ENCODE measurements at places on chromosomes 7 and 10.

DNA sequence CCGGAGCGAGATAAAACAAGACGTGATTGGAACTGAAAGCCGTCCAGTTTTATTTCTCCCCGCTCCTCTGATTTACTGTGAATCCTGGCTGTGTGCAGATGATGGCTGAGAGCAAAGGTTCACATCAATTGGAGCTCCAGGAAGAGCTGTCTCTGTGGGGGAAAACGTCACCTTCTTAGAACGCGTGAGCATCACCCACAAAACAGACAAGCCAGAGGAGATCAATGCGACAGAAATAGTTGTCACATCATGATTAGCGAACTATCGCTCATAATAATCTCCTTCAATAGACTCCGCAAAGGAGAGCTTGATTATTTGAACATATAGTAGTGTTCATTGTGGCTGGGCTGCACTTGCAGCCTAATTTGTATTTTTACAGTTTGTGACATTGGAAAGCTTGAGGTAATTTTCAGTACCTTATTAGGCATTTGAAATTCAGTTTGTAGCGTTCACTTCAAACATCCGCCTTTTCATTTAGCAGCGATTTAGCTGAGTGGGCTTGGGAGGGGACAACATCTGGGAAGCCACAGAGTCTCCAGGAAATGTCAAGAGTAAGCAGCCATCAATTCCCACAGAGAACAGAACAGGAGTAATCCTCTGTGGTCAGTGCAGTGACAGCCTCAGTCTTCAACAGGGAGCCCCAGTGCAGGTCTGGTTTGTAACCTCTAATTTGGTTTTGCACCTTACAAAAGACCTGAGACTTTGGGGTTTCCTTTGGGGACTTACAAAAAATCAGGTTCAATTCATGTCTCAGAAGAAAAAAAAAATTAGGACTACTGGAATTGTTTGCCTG, 276.8 kb upstream of the PFKP start:
- DNase-seq = no peak

GRCh38 chr10:43448742-43449141, 11.8 kb downstream of the ZNF487 start:
- DNase-seq = no peak

GRCh38 chr10:72044417-72045041, 43.8 kb downstream of the SPOCK2 start:
- no peak for DNase-seq

GRCh38 chr7:85324145-85324799, 137.4 kb upstream of the SEMA3D start:
- DNase-seq = no peak

DNA sequence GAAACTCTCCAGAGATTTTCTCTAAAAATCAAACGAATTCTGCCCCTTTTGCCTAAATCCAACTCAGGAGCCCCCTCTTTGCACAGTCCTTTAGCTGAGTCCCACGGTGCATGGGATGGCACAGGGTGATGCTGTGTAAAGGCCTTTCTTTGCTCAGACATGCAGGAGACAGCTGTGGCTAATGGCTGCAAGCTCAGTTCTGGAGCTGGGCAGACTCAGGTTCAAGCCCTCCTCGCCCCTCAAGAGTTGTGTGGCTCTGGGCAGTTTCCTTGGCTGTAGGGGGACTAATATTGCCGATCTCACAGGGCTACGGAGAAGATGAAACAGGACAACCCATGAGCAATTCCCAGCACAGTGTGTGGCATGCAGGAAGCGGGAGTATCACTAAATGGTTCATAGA, 42.6 kb downstream of the CLEC2L start:
- no peak for DNase-seq

DNA sequence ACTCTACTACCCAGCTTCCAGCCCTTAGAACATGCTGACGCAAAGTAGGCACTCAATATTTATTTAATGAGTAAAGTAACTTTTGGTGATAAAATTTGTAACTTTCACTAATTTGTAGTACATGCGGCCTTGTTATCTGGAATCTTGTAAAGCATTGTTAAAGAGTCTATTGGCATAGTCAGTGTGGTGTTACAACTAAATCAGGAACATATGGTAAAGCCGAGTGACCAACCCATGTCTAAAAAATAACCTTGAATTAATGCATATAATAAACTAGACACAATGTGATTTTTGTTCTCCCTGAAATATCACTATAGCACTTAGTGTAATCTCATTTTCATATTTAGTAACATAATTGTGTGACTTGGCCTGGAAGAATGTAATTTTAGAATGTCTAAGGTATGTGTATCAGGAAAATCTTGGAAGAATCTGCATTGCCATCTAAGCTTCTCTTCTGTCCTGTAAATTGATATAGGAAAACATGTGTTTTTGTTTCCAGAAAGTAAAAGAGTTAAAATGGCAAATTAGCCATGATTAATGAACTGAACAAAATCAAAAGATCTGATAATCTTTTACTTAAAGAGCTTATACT, 256.7 kb upstream of the GNAI1 start:
- no peak for DNase-seq

GRCh38 chr10:13991353-13991752, 339.4 kb downstream of the FRMD4A start:
- DNase-seq = no peak

DNA sequence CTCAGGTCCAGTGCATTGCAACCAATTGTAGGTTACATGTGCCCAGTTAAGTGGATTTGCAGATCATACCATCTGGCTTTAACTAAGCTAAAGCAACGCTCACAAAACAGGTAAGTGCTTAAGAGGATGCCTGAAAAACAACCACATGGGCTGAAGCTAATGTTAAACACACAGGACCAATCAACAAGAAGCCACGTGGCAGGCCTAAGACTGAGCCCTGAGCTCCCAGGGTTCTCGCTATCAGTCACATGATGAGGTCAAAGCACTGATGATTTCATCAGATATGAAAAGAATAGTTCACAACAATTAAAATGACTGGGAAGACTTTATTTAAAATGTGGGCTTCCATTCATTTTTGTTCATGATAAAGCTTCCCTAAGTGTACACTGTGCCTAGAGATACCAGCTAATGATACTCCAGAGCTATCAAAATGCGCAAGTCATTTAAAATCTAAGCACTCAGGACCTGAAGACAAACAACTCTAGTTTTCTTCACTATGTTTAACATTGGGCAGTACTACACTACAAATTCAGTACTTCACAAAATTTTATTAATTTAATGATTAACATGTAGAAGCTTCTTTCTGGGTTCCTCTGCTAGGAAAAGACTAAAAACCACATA, 90.6 kb downstream of the PIP4K2A start:
- no peak for DNase-seq

DNA sequence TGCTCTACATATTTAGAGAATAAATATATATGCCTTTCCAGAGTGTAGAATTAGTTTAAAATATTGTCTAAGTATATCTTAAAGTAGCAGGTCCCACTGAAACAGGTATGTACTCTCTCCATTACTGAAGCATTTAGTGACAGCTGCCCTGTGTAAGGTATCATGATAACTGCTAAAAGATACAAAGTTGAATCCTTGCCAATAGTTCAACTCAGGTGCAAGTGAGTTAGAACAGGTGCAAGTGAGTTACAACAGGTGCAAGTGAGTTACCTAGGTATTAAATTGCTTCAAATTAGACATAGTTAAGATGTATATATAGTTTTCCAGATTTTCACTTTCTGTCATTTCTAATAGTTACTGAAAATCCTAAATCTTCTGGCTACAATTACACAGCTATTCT, 119.1 kb downstream of the CNOT4 start:
- DNase-seq = no peak

- DNase-seq = no peak
Observed at GRCh38 chr7:30986331-30986730, 22.6 kb downstream of the GHRHR start.

DNA sequence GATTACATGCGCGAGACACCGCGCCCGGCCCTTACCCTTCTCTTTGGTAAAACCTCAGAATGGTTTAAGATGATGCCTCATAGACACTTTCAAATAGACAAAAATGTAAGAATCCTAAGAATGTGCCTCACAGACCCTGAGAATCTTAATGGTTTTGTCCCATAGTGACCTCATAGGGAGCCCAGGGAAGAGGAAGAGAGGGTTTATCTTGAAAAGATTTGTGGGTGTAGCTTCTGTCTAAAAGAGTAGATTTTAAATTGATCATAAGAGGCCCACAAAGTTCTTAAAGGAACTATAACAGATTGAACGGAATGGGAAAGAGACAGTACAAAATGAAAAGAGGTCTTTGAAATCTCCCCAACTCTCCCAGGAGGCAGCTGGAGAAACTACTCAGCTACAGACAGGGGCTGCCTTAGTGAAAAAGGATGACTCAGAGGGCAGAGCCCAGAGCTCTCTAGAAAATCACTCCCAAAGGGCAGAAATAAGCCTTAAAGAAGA, 220.6 kb downstream of the ADRA2A start:
- no peak for DNase-seq

DNA sequence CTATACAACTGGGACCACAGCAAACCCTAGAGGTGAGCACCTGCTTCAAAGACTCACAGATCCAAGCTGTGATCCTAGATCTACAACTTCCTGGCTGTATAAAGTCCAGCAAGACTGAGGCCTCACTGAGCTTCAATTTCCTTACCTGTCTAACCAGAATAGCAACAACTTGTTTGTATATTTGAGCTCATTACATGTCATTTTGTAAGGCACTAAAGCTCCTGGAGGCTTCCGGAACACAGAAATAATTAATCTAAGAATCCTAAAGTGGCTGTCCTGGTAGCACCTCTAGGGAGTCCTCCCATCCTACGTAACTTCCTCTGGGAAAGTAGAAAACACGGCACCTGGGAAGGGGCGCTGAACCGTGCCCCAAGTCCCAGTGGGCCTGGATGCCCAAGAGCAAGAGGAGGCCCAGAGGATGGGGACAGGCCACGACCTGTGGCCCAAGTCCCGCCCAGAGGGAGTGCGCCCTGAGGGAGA, 39.4 kb downstream of the HK1 start:
- no peak for DNase-seq

GRCh38 chr7:29494350-29494749, 69.3 kb upstream of the PRR15 start:
- no peak for DNase-seq

GRCh38 chr7:138282997-138283396, 177.1 kb upstream of the TRIM24 start:
- DNase-seq = no peak

DNA sequence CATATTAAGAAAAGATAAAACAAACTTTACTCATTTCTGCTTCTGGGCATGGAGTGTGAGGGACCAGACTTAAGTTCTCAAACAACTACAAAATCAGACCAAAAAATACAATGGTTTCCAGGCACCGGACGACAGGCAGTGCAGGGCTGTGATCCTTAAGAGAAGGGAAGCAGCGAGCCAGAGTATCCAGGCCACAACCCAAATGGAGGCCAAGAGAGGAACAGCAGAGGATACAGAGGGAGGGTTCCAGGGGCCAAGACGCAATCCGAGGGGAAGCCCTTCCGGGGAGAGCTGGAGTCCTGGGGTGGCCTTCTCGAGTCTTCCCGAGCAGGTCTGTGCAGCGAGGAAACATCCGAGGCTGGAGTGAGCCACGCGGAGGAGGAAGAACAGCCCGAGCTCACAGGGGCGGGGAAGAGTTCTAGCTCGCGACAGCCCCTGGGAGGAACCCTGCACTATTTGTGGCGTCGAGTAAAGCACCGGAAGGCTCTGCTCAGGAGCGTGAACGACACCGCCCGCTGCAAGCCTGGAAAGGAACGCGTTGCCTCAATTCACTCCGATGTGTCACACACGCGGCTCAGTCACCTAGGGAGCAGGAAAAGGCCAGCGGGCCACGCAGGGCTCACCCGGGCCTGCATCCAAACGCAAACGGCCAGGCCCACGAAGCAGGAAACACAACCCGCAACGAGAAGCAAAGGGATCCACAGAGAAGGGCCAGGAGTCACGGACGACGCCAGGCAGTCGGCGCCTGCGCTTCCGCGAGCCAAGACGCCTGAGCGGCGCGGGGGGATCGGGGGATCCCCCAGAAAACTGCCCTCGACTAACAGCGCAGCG, 933 bp upstream of the RNF32 start:
- DNase-seq = no peak

GRCh38 chr7:149280151-149280550, 18.2 kb downstream of the ZNF783 start:
- DNase-seq = no peak

DNA sequence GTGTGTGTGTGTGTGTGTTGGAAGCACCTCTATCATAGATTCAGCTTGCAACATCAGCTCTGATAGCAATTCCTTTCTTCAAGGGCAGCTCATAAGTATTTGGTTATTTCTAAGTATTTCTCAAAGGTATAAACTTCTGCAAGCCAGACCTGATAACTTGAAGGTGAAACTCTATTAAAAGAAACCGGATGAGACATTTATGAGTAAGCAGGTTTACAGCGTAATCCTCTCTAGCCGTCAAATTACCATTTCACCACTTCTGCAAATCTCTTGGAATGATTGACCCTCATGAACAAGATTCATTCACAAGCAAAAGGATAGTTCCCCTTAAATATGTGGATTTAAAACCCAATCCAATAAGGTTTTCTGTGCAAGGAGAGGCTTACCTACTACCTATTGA, 23.1 kb downstream of the PDE1C start:
- DNase-seq = no peak

DNA sequence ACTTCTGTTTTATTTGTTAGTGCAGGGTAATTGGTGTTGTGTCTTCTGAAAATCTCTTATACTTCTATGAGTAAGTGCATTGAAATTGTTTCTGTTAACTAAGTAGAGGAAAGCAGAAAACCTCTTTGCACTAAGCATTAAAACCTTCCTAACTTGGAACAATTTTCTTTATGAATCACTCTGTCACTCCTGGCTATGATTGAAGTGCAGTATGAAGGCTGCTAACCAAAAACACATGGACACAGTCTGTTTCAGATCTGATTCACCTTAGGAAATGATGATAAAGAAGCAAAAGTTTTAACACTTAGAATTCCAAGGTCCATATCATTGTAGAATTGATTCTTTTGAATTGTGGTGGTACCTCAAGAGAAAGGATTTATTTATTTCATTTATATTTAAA, 41.9 kb downstream of the MET start:
- no peak for DNase-seq

GRCh38 chr7:20224025-20224424, 6.8 kb upstream of the MACC1 start:
- no peak for DNase-seq

DNA sequence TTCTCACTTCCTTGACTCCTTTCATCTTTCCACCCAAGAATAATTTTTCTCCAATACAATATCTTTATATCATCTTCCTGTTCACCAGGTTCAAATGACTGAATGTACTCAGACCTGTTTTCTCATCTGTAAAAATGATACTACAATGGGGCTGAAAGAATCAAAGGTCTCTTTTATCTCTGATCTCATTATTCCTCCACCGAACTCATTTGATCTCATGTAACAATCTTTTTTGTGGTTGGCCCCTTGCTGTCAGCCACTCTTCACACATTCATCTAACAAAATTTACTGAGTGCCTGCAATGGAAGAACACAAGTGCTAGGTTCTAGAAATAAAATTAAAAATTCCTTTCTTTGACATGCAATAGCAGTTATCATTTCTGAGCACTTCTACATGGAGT, 65.0 kb downstream of the GRM8 start:
- no peak for DNase-seq

GRCh38 chr7:64610997-64611396, 48.1 kb upstream of the ZNF680 start:
- no peak for DNase-seq
